CD4-positive, alpha-beta T cell treated with Interleukin-2 at 100 ng/mL for 4 hours (primary cell): ENCODE measurements at places on chromosomes 3 and 15.

- DNase-seq: no peak
Measured at GRCh38 chr3:56590814-56591213, 33.8 kb downstream of the CCDC66 start.

GRCh38 chr3:150783316-150783715 is 20.3 kb upstream of the SIAH2 start:
- DNase-seq: no peak

GRCh38 chr3:143242101-143242500 is 122.5 kb downstream of the CHST2 start:
- DNase-seq: no peak

GRCh38 chr15:63191895-63192618 is 2.7 kb downstream of the RAB8B start:
- peak; percentile 85 for DNase-seq

DNA sequence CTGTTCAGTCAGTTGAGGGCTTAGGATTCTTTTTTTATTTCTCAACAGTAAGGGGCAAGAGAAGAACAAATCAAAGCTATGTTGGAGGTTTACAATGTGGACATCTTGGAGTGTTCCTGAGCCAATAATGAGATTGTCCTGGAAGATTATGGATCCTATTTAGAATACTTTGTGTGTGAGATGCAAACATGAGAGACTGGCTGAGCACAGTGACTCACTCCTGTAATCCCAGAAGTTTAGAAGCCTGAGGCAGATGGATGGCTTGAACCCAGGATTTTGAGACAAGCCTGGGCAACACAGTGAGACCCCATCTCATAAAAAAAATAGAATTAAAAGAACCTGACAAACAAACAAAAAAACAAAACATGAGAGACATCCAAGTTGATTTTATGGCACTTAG is 351.6 kb downstream of the GAP43 start:
- no peak for DNase-seq

- peak; percentile 42 for DNase-seq
Measured at GRCh38 chr3:112774293-112774926, 72.3 kb downstream of the CD200R1L start.

GRCh38 chr3:123371426-123371825 is 77.5 kb downstream of the ADCY5 start:
- DNase-seq: no peak

- no peak for DNase-seq
Measured at GRCh38 chr3:16147220-16147994, 27.1 kb upstream of the GALNT15 start.

- DNase-seq: peak; percentile 57
Measured at GRCh38 chr15:70763120-70763949, at the start of gene UACA. Gene UACA, minus strand, starts transcription at chr15:70763558. Its CDS starts 151 bp downstream, at chr15:70763407.

- no peak for DNase-seq
Measured at GRCh38 chr3:94115482-94115881, 52.6 kb downstream of the NSUN3 start.

GRCh38 chr3:156729460-156730179 is 55.2 kb downstream of the TIPARP start:
- DNase-seq: no peak

DNA sequence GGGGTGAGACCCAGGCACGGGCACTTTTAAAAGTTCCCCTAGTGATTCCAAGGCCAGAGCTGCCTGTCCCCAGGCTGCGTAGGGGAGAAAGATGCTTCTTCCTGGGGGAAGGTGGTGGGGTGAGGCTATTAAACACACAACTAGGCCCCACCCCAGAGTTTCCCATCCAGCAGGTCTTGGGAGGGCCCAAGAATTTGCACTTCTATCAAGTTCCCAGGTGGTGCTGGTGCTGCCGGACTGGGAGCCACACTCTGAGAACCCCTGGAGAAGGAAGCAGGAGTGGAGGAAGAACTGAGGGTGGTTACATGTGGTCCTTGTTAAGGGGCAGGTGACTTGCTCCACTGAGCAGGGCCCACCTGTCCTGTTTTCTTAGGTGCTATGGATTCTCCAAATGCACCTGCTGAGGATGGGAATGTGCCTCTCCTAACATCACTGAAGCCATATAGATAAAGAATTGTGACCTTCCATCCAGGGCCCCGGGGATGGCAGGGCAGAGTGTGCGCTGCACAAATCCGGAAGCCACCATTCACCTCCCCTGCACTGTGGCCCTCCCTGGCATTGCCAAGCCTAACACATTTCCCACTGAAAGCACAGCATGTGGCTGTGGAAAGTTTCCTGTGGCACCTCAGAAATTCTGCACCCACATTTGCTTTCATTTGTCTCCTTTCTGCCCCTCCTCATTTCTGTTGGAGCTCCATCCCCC is 111.5 kb upstream of the MEF2A start:
- DNase-seq: no peak

DNA sequence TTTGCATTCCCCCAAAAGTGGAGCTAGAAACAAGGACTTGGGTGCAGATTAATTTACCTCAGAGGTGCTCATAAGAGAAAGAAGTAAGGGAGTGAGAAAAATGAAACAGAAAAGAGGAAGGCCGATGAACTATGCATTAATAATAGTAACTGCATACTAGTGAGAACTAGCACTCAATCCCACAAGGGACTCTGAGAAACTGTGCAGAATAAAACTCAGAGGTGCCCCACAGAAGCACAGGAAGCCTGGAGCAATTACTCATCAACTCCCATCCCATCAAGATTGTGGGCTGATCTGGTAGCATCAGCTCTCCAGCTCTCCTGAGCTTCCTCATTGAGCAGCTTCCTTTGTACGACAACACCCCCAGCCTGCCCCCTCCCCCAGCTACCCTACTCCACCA is 50.8 kb downstream of the CLDN18 start:
- DNase-seq: no peak

DNA sequence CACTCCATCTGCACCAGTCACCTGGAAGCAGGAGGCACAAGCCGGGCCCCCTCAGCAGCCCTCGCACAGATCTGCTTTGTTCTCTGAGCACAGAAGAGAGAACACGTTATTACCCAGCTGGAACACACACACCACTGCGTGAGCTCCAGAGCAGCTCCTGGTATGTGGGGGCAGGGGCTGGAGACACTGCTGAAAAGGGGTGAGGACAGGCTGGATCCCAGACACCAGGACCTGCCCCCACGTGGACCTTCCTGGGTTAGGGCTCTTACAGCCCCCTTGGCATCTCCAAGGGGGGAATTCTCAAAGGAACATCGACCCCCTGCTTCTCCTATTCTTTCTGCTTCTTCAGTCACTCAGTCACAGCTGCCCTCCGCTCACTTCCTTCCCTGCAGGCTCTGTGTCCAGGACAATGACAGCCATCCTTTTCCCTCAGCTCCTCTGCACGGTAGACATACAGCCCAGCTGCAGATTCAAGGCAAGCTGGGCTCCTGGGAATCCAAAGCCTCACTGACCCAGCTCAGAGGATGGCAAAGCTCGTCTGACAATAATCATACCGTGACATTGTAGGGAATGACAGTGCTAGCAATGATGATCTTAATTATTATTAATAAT is 33.7 kb downstream of the PRR20G start:
- no peak for DNase-seq

DNA sequence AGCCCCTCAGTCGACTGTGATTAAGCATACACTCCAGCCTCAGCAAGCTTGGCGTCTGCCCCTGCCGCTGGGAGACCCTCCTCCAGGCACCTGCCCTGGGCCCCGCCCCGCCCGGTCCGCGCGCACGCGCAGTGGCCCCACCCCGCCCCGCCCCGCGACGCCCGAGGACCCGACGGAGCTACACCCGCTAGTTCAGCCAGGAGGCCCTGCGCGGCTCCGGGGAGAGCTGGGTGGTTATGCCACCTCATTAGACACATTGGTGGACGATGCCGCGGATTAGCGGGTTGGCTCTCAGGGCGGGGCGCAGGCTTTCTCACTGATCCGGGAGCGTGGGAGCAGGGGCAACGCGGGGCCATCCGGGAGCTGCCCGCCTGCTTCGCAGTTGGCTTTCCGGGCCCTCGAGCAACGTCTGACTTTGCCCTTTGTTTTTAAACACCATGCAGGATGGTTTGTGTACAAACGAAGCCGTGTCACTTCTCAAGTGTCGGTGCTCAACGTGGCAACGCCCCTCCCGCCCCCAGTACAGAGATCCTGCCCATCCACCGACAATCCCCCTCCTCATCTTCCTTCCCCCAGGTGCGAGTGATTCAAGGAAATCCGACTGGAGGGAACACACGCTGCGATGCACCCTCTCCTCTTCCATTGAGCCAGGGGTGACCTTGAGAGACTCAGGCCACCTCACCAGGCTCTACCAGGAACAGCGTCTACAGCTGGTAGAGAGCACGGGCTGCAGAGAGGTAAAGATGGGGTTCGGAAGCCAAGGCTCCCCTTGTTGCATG is 109.3 kb downstream of the SHQ1 start:
- peak; percentile 65 for DNase-seq

GRCh38 chr3:9866639-9867038 is 13.4 kb downstream of the CIDEC start:
- DNase-seq: no peak

DNA sequence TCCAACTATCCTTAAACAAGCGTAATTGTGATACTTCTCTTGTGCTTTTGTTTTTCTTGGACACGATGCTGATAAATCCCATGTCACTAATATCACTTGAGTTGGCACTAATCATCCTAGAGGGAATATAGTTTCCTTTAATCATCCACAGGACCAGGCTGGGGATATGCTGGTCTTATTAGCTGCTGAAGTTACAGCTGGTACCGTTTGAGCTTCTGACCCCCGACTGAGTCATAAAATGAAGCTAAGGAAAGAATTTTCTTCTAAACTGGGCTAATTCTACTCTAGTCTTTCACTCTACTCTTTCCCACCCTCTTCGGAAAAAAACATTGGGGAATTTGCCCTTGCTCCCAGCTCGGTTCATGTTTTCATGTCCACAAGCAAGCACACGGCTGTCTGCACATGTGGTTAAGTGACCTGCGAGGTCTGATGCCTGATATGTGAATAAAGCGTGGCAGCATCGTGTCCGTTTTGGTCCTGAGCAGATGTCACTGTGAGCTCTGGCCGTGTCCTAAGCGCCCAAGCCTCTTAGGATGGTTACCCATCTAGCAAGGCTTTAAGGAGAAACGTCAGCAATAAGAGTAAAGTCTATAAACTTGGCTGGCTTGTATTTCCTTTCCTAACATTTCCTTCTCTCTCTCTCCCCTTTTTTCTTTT is 223.7 kb downstream of the ITPR1 start:
- no peak for DNase-seq

- DNase-seq: no peak
Measured at GRCh38 chr15:34607832-34608231, 24.4 kb upstream of the GOLGA8B start.

- no peak for DNase-seq
Measured at GRCh38 chr3:137295336-137295735, 337.6 kb downstream of the IL20RB start.

- no peak for DNase-seq
Measured at GRCh38 chr3:164608554-164609276, 469.6 kb downstream of the SI start.

DNA sequence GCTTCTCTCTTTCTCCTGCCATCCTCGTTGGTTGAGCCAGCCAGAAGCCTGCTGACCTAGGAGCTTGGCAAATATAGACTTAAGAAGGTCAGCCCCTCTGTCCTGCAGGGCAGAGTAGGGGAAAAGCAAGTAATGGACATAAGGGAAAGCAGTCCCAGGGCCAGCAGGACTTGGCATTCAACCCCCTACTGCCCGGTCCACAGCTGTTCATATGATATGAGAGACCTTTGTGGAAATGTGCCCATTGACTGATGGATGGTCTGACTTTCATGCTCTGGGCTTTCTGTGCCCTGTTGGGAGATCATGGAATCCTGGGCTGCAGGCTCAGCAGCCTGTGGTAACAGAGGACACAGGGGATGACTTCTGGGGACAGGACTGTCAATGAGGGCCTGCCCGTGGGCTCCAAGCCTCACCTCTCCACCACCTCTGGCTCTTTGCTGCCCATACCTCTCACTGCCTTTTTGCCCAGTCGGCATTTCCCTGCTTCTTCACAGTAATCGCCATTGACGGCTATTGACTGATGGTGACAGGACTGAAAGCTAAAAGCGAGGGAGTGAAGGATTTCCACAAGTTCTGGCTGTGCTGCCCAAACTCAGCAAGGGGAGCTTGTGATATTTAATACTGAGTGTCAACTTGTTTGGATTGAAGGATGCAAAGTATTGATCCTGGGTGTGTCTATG is 60.0 kb upstream of the NMNAT3 start:
- no peak for DNase-seq

DNA sequence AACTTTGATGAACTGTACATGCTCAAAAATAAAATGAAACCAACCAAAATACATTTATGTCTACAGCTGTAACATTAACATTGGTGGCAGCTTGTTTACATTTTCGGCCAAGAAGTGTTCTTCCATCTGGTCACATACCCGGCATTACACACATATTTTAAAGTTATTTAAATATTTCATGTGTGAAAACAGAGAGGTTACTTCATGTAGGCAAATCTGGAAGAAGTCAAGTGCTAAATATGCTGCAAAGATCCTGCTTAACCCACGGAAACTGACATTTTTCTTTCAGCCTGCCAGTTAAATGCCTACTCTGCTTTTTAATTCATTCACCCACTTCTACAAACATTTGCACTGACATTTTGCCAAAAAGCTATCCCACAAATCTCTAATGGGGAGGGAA is 69.7 kb downstream of the MB21D2 start:
- DNase-seq: no peak

DNA sequence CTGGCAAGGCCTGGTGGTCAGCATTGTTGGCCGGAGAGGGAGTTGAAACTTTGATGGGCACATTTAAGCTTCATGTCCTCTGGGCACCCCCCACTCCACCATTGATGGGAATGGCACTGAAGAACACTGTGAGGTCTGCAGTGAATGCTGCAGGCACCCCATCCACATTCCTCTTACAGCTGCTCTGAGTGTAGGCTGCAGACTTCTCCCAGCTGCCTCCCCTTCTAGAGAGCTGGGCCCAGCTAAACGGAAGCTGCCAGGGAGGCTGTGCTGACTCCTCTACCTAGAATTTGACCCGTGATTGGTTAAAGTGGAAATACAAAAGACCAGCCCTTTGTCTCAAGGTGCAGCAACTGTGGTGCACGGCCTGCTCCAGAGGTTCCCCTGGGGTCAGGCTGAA is 10.6 kb downstream of the TMEM158 start:
- no peak for DNase-seq

DNA sequence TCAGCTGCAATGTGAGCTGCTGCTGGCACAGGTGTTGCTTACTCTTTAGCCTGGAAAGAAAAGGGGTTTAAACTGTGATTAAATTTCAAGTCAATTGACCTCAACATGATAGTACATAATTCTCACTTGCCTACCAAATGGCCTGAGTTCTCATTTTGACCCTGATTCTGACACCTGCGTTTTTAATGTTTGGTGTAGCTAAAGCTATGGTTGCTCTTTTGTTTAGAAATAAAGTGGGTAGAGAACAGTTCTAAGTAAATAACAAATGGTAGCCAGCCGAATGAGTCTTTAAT is 100.8 kb upstream of the SOX2 start:
- DNase-seq: no peak

GRCh38 chr3:21750080-21750696 is 822 bp downstream of the ZNF385D start:
- no peak for DNase-seq
